ENCODE measurements at places on chromosomes 3 and 15.

DNA sequence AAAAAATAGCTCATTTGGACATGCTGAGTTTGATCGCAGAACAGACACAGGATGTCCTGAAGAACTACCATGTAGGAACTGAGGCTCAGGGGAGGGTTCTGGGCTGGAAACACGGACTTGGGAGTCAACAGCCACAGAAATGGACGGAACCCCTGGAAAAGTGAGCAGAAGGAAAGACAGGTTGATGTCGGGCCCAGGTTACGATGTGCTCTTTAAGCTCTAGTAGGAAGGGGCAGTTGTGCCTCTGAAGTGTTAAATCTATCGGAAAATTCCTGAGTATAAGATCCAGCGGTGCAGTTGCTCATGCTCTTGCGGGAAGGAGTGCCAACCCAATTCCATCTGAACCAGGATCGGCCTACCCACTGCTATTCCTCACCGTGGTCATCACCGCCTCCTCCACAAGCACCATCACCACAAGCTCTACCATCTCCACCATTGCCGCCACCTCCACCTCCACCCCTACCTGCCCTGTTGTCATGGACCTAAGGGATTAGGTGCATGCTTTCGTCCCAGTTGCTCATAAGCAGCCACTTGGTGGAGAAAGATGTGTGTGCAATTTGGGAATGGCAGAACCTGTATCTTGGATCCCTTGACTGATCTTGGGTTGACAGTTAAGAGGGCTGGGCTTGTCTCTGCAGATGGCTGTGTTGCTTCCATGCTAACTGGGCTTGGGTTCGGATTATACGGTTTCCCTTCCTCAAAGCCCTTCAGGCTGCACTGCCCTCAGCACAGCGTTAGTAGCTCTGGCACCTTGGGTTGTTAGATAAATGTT lies 108.5 kb downstream of the ASB7 start:
- DNase-seq, result no peak

- DNase-seq, result peak; percentile 16
These were observed 65.3 kb downstream of the CHAC1 start for GRCh38 chr15:41018534-41018933.

- DNase-seq, result peak; percentile 45
These were observed 7.4 kb upstream of the OCA2 start for GRCh38 chr15:28106294-28107110.

- DNase-seq, result no peak
These were observed 23.2 kb downstream of the ALS2CL start for GRCh38 chr3:46670000-46670890.

GRCh38 chr3:17539436-17539835 lies 203.0 kb downstream of the TBC1D5 start:
- no peak for DNase-seq

GRCh38 chr3:194112120-194113106 lies 23.5 kb upstream of the HES1 start:
- no peak for DNase-seq

- DNase-seq, result no peak
These were observed 63.8 kb upstream of the SNRK start for GRCh38 chr3:43222590-43222989.

DNA sequence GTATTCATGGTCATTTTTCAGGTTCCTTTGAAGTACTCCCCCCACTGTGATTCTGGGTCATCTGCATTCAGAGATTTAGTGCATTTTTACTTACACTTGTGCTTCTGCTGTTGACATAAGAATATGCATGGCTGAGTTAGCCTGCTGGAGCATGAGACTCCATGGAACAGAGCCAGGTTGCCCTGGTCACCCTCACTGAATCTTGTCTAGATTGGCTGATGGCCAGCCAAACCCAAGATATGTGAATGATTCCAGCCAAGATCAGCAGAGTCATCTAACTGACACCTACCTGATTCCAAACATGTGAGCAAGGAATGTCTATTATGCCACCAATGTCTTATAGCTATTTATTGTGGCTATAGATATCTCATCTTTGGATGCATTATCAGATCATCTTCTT lies 25.1 kb downstream of the DTWD1 start:
- no peak for DNase-seq

DNA sequence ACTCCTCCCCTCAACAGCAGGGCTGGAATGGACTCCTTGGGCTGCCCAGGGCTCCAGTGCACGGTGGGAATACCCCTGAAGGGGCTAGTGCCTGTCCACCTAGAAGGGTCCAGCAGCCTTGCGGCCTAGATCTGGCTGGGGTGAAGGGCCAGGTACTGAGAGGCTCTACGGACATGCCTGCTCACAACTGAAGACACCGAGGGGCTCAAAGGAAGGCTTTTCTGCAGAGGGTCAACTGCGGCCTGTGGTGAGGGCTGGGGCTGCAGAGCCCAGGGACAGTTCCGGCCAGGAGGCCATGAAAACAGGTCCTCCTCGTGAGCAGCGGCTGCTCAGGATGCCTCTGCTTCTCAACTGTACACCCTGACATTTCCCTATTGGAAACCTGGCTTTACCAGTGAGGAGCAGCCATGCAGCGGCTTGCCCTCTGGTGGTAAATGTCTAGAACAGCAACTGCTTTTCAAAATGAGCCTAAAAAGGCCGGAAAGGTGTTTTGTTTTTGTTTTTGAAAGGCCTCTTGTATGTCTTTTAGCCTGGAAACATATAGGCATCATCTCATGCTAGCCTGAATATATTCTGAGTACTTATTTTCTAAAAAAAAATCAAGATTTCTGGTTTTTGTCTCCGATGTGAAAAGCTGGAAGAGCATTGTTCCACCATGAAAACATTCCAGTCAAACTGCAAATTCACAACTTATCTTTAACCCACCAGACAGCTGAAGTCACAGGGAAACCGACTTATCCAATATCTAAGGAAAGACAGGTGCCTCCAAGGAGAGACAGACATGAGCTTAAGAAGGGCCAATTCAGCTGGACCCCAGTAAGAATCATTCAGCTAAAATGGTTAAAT lies 163.4 kb downstream of the KLF13 start:
- DNase-seq, result peak; percentile 78

- no peak for DNase-seq
These were observed 5.0 kb upstream of the PROK2 start for GRCh38 chr3:71789922-71790321.

GRCh38 chr3:11582191-11582968 lies 61.3 kb downstream of the VGLL4 start:
- peak; percentile 65 for DNase-seq

Data from neural progenitor cell (in vitro differentiated cells).